NCI-H1930 (cell line): ENCODE measurements at places on chromosomes 4 and X.

- DNase-seq = no peak
Measured at GRCh38 chr4:155304375-155304774, 72.4 kb downstream of the MAP9 start.

- no peak for DNase-seq
Measured at GRCh38 chrX:50565718-50566117, 95.1 kb upstream of the DGKK start.

DNA sequence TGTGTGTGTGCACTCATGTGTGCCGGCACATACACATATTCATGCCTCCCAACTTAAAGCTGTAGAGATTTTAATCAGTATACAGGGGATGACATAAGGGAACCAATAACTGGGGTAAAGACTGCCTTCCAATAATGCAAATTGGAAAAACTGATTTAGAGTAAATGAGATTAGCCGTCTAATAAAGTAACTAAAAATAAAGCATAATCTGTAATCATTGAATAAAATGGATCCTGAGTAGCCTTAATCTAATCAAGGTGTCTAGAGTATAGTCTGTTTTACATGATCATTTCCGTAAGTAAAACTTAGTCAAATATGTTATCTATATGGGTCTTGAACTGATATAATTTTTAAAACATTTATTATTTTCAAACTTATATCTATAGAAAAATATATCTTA is 925.8 kb downstream of the FSTL5 start:
- no peak for DNase-seq

DNA sequence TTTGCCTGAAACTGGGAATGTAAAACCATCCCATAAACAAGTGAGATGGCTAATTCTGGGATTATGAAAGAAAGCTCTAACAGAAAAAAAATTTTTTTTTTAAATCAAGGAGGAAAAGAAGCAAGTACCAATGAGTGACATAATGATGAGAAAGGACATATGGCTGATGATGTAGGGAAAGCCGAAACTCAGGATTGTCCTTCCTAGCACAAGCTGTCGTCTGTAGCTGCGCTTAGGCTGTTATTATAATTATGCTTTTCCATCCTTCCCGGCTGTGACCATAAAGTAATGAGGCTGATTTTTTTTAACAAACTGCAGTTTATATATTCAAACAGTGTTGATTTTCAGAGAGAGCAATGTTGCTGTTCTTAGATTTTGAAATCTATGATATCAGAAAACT is 209.8 kb upstream of the NOCT start:
- DNase-seq = no peak

GRCh38 chr4:102402223-102402622 is 56.9 kb upstream of the SLC39A8 start:
- DNase-seq = no peak

GRCh38 chrX:39070009-39070408 is 268.8 kb downstream of the MID1IP1 start:
- no peak for DNase-seq

DNA sequence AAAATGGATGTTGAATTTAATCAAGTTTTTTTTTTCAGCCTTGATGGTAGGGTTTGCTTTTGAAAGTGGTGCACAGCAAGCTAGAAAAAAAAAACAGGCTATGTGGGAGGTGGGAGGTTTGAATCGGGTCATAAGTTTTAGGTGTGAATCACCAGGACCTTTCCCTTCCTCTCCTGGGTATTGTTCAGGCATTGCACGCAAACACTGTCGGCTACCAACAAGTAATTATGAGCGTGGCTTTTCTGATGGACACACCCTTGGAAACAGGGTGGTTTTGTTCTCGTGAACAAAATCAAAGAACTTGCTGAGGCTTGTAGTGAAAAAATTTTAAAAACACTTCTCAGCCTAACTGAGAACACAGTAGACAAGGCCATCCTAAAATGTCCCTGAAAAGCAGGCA is 18.1 kb downstream of the PIR start:
- DNase-seq = no peak

DNA sequence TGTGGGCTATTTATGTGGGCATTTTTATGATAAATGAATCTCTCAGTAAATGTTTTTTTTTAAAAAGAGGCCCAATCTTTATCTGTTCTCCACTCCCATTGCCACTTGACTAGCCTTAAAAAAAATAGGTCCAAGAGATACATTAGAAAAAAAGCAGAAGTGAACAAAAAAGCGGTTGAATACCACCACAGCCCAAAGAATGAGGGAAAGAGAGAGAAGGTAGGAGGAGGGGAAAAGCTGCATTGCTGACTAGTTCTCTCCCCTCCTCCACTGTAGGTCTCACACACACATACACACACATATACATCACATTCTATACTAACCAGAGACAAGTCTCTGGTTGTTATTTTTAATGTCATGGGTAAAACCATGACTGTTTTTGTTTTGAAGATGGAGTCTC is 95.8 kb upstream of the IL13RA1 start:
- no peak for DNase-seq

DNA sequence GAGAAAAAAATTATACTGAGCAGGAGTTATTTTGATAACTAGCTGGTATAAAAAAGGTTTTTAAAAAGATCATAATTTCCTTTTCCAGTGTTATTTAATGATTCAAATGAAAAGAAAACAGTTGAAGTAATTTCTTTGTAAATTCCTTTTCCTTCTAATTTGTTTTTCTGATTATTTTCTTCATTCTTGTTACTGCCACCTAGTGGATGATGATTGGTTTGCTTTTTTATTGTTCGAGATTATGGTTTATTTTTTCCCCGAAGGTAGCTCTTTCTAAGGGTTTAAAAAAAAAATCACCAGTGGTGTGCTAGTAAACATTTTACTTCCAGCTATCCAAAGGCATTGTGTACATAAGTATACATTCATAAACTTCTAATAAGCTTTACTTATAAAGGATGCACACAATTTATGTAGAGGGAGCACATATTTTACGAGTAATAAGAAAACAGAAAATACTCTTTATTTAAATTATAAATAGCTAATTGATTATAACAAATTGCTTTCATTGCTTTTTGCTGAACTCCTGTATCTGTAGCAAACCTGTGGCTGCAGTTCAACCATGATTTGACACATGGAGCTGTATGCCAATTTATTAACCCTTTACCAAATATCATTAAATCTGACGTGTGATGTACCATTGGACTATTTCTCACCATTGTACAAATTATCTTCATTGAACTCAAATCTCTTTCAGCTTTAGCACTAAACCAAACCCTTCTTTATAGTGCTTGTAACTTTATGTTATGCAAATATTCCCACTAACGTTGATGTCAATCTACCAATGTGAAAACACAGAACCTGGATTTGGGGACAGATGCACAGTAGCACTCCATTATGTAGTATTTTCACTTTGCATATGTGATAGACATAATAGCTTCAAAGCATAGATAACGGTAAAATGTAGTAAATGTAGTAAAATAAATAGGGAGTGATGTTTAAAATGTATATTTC is 97.8 kb upstream of the ANK2 start:
- DNase-seq = no peak

DNA sequence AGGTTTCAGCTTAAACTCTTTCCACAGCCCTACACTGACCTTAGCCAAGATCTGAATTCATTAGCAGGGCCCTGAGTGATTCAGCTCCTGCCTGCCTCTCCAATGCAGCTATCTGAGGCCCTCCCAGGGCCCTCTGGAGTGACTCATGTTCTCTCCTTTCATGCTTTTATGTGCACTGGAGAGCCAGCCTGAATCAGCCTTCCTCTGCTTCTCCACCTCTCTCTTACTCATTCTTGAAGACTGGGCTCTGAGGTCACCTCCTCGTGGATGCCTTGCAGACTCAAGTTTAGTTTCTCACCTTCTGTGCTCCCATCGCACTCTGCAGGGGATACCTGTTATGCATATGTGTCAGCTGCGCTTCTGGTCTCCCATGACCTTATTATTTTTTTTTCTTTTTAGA is 3.1 kb upstream of the OCIAD2 start:
- no peak for DNase-seq

DNA sequence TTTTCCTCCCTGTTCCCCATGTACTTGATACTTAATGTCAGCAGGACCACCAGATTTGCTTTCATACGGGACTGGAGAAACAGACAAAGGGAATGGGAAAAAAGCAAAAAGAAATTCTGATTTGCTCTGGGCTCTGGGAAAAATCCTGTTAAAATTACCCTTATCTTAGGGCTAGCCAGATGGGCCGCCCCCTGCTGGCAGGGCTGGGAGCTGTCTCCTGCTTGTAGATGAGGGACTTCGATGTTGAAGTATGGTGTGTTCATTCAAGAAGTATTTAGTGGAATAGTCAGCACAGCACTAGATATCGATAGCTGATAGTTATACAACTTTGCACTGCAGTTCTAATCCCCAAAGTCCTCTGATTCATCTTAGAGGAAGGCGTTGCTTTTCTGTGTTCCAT is 45.8 kb downstream of the BCORL1 start:
- no peak for DNase-seq

DNA sequence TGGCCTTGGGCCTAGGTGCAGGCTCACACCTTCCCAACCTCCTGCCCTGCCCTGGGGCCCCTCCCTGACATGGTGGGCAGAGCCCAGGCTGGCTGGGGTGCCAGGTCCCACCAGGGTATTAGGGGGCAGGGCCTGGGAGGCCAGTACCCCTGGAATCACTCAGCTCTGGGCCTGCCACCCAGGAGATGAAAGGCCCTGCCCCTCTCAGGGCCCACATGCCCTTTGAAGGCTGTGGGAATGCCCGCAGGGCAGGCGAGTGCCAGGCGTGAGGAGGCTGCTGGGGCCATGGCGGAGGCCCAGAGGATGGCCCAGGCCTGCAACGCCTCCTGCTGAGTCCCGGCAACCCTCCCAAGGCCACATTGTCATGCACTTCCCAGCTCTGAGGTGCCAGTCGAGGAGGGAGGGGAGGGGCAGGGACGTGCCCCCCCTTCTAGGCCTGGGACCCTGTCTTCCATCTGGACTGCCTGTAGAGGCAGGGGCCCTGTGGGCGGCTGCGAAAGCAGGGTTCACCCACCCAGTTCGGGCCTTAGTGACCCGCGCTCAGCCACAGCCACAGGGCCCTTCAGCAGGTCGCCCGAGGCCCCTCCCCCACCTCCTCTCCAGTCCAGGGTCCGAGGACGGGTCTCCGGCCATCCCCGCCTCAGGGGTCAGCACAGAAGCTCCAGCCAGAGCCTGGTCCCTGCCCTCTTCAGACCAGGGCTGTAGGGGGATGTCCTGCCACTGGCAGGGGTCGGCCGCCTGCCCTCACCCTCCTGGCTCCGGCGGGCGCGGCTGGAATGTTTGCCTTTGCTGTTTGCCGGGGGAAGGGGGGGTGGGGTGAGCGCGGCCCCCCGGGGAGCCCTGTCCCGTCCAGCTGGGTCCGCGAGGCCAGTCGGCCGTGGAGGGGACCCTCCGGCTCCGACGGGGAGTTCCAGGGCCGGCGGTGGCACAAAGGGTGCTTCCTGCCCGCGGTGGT is 26.7 kb upstream of the FGFR3 start:
- DNase-seq = no peak

- DNase-seq = no peak
Measured at GRCh38 chr4:143512978-143513313, 556 bp upstream of the SMARCA5 start.

DNA sequence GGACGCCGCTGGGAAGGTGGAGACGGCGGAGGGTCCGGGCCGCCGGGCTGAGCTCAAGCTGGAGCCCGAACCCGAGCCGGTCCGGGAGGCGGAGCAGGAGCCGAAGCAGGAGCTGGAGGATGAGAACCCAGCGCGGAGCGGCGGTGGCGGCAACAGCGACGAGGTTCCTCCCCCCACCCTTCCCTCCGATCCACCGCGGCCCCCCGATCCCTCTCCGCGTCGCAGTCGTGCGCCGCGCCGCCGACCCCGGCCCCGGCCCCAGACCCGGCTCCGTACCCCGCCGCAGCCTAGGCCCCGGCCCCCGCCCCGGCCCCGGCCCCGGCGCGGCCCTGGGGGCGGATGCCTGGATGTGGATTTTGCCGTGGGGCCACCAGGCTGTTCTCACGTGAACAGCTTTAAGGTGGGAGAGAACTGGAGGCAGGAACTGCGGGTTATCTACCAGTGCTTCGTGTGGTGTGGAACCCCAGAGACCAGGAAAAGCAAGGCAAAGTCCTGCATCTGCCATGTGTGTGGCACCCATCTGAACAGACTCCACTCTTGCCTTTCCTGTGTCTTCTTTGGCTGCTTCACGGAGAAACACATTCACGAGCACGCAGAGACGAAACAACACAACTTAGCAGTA is 483 bp downstream of the USP27X start:
- no peak for DNase-seq

GRCh38 chr4:187270154-187270553 is 546.5 kb upstream of the FAT1 start:
- DNase-seq = no peak

GRCh38 chr4:103306870-103307375 is 108.8 kb upstream of the CENPE start:
- DNase-seq = no peak
